ENCODE measurements at places on chromosomes 5 and 9.

- DNase-seq = no peak
Observed at GRCh38 chr5:179887095-179887494, 20.6 kb downstream of the TBC1D9B start.

GRCh38 chr9:2335260-2335659 lies 286.3 kb upstream of the VLDLR start:
- no peak for DNase-seq

GRCh38 chr9:130459941-130460669 lies 15.3 kb downstream of the ASS1 start:
- DNase-seq = no peak

GRCh38 chr9:137240318-137240840 lies 708 bp upstream of the TUBB4B start:
- DNase-seq = peak; percentile 15

GRCh38 chr5:140342287-140342686 lies 4.1 kb downstream of the HBEGF start:
- no peak for DNase-seq

- DNase-seq = no peak
Observed at GRCh38 chr5:112356178-112356956, 62.7 kb downstream of the EPB41L4A start.

- no peak for DNase-seq
Observed at GRCh38 chr5:73387149-73387591, 61.4 kb downstream of the FOXD1 start.

DNA sequence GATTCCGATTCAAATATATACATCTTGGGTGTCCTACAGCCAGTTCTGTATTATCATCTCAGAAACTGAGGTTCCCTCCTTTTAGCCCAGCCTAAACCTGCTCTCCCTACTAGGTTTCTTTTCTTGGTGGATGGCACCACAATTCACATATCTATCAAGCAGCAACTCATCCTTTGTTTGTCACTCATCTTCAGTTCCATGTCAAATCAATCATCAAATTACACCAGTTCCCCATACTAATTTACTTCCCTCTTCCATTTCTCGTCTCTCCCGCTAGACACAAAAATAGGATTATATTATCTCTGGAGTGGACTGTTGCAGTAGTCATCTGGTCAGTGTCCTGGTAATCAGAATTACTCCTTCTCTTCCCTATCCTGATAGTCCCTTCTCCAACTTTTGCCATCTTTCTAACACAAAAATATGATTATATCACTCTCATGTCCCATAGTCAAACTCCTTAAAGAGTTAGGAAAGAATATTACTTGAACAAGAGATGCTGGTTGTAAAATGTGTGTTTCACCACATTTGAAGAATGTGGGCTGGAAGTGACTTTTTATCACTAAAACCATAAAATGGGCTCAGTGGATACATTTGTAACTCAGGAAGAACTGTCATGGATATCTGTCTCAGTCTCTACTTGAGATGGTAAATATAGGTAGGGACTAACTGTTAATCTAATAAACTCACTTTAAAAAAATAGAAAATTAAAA lies 69.1 kb upstream of the RICTOR start:
- no peak for DNase-seq

GRCh38 chr9:136746621-136747020 lies 1.7 kb downstream of the LCN6 start:
- DNase-seq = no peak

- no peak for DNase-seq
Observed at GRCh38 chr5:139271201-139272027, 22.1 kb upstream of the MATR3 start.

- no peak for DNase-seq
Observed at GRCh38 chr5:160470437-160471361, 49.0 kb downstream of the PTTG1 start.

DNA sequence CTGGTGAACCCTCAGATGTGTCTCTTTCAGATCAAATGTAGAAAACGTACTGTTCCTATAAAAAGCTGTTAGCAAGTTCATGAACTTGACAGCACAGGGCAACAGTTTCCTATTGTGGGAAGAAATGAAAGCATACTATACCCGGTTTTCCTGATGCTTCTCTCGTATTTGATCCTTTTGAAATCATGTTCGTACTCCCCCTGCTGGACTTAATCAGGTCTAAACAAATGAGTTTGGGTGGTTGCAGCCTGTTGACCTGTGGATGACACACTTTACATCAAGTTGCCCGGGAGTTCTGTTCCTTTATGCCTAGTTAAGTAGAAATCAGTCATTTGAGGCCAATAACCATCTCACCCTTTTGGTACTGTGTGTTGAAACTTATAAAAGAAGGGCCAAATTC lies 1992.3 kb downstream of the MAT2B start:
- DNase-seq = no peak

DNA sequence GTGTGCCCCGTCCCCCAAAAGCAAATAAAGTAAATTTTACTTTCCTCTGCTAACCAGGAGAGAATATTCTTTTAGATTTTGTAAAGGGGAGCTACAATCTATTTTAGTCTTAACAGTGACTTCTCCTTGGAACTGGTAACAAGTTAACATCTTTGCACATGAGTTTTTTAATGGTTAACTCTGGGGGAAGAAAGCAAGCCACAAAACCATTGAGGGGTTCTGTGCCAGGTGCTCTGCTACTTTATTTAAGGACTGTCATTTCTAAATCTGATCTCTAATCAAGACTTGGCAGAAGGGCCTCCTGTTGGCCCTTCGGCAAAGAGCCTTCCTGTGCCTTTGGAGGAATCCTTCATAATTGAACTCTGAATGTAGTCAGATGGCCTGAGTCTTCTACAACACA lies 153.4 kb downstream of the SLC12A2 start:
- no peak for DNase-seq

DNA sequence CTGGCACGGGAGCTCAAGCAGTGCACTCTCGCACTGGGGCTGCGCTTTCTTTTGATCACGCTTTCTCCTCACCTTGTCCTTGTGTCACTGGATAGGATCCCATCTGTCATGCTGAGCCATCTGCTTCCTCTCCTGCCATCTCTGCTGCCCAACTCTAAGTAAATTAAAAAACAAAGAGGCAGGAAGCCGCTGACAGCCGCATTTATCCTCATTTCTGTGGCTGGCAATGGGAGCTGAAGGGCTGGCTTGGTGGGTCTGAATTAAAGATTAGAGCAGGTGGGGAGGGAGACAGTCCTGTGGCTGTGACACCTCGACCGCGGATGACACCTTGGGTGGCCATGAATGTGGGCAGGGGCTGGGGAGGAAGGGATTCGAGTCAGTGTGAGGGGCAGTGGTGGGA lies 159.2 kb upstream of the ALDH1B1 start:
- DNase-seq = no peak

GRCh38 chr5:144468571-144468970 lies 297.9 kb downstream of the KCTD16 start:
- DNase-seq = no peak

DNA sequence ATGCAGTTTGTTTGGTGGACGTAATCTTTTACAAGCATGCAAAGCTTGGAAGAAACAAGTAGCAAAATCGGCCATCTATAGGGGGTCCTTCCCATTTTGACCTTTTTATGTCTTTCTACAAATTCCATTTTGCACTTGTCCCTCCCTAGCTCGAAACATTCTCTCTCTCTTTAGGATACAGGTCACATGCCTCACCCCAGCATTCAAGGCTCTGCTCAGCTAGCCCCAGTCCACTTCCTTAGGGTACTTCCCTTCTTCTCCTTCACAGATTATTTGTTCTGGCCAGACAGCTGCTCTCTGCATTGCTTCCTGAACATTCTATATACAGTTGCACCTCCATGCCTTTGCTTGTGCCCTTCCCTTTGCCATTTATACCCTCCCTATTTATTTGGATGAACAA lies 31.7 kb upstream of the TRIM14 start:
- DNase-seq = no peak

- DNase-seq = no peak
Observed at GRCh38 chr5:110718311-110718710, 8.2 kb downstream of the TMEM232 start.

GRCh38 chr9:120592210-120592609 lies 12.2 kb upstream of the CDK5RAP2 start:
- no peak for DNase-seq

DNA sequence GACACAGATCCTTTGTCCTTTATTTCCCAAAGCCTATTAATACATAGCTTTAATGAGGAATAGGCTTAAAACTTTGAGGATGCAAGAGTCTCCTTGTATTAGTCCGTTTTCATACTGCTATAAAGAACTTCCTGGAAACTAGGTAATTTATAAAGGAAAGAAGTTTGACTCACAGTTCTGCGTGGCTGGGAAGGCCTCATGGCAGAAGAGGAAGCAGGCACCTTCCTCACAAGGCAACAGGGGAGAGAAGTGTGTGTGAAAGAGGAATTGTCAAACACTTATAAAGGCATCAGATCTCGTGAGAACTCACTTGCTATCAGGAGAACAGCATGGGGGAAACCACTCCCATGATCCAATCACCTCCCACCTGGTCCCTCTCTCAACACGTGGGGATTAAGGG lies 5.4 kb upstream of the CLK4 start:
- no peak for DNase-seq

GRCh38 chr5:5418764-5419163 lies 3.7 kb upstream of the ICE1 start:
- DNase-seq = no peak

- no peak for DNase-seq
Observed at GRCh38 chr9:69472101-69472620, 147.1 kb downstream of the ENTREP1 start.

DNA sequence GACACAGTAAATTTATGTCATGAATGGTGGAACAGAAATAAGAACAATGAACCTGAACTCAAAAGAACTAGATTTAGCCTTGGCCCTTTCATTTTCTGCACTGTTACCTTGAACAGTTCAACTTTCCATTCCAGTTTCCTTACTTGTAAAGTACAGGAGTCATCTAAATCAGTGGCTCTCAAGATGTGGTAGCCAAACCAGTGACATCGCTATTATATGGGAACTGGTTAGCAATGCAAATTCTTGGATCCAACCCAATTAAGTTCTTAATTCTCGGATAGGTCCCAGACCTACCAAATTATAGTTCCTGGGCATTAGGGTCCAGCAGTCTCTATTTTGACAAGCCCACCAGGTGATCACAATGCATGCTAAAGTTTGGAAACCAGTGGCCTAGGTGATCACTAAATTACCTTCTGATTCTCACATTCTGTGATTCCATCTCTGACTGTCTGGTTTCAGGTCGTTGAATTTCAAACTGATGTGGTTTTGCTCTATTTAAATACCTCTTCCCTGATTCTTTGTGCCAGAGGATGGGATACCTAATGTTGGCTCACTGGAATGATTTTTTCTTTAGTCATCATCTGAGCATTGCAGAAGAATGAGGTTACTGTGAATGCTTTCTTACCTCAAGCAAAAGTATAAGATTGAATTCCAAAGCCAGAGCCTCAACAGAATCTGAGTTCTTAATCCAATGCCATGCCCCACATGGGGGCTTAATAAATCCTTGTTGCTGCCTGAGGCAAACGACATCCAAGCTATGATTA lies 253.8 kb downstream of the ENC1 start:
- no peak for DNase-seq

GRCh38 chr9:87556039-87556438 lies 58.4 kb downstream of the DAPK1 start:
- no peak for DNase-seq

DNA sequence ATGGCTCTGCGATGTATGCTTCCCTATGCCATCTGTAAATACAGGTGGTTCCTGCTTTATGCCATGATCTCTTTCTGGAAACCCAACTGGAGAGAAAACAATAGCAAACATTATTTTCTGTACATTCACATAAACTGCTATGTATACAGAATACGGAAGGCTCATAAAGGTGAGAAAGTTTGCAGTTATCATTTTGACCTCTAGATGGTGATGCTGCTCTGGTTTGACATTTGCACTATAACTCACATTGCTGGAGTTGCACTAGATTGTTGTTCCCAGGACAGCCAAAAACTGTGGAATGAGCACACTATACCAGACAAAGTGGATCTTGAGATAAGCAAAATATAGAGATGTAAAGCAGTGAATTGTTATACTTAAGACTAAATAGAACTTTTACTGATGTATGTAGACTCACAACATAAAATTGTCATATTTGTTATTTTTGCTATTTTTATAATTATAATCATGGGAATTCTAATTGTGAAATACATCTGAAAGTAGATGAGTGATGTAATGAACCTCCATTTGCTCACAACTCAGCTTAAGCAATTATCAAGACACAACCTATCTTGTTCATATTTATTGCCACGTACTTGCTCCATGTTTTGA lies 246.5 kb downstream of the PTPRD start:
- DNase-seq = no peak

- no peak for DNase-seq
Observed at GRCh38 chr5:959581-960531, 48.7 kb upstream of the NKD2 start.

- DNase-seq = no peak
Observed at GRCh38 chr5:115514220-115514619, 30.4 kb downstream of the FEM1C start.

- no peak for DNase-seq
Observed at GRCh38 chr5:71809446-71809845, 90.4 kb downstream of the CARTPT start.

- no peak for DNase-seq
Observed at GRCh38 chr9:16642421-16643109, 227.9 kb downstream of the BNC2 start.

DNA sequence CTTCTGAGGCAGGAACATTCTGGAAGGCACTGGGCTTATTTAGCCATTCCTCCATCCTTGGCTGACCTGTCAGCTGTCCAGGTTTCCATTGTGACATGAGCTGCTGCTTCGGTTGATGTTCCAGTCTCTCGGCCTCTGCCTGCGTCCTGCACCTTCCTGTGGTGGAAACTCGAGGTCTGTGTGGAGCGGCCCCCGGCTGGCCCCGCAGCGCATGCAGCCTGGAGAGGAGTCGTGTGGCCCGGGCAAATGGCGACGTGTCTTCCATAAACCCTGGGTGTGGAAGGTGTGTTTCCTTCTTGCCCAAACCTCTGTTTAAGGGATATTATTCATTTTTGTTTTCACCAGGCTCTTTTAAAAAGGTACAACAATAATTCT lies 36.5 kb upstream of the SLC9A3 start:
- no peak for DNase-seq

DNA sequence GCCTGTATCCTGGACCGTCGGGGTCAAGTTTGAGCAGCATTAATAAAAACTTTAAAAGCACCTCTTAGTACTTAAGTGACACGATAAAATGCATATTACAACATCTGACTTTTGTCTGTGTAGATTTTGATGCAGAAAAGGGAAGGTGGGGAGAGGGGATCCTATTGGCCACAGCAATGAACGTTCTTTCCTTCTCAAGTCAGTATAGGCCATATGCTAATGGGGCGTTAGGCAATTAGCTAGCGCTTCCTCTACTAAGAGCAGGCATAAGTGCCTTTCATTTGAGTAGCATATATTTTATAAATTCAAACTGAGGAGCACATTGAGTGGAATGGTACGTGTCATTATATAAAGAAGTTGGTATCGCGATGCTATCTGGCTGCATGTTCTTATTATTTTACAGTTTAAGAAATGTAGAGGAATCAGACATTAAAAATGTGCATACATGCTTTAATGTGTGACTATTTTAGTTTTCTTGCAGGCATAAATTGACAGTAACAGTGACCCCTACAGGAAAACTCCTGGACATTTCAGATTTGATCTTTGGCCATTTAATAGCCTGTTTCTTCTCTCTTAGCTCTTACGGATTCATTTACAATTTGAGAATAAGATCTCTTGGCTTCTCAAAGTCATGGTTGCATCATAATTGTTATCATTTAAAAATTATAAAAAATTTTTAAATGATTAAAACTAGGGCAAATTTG lies 1.1 kb upstream of the GNA14 start:
- DNase-seq = no peak

Measured in stimulated activated CD8-positive, alpha-beta memory T cell treated with anti-CD3 and anti-CD28 coated beads, Interleukin-7, amount 100 ng/mL, for 1 hour (primary cell).